Spinal cord (tissue), 10 donors: ENCODE measurements at places on chromosomes 5 and 9.

GRCh38 chr5:160188141-160189015 is 40.9 kb upstream of the FABP6 start:
- DNase-seq, result peak; percentile 59

- no peak for DNase-seq
Observed at GRCh38 chr9:96574455-96574854, 45.2 kb downstream of the CDC14B start.

DNA sequence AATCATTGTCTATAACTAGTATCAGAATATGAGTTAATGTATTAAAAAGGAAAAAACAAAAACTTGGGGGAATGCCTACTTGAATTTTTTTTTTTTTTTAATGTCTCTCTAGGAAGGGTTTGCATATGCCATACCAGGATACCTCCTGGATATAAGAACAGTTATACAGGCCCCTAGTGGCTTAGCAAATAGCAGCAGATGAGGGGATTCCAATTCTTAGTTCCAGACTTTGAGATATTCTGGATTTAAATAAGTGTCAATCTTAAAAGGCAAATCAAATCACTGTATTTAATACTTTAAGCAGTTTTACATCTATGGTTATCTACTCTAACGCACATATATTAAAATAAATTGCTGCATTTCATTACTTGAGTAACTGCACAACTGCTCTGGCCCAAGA is 1055.5 kb upstream of the DMAC1 start:
- no peak for DNase-seq

GRCh38 chr5:83777856-83778255 is 57.2 kb upstream of the HAPLN1 start:
- DNase-seq, result no peak

- no peak for DNase-seq
Observed at GRCh38 chr5:43268188-43268820, 44.9 kb downstream of the HMGCS1 start.

GRCh38 chr9:25960178-25960577 is 281.9 kb upstream of the TUSC1 start:
- DNase-seq, result no peak

DNA sequence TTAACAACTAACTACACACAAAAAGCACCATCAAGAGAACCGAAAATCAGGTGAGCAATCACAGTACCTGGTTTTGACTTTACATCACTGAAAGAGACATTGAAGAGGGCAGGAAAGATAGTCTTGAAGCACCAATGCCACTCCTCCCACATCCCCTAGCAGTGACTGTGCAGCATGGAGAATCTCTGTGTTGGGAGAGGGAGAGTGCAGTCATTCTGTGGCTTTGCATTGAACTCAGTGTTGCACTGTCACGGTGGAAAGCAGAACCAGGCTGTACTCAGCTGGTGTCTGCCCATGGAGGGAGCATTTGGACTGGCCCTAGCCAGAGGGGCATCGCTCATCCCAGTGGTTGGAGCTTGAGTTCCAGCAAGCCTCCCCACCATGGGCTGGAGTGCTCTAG is 40.4 kb downstream of the C5 start:
- DNase-seq, result no peak

- no peak for DNase-seq
Observed at GRCh38 chr9:70101265-70101664, 57.6 kb downstream of the MAMDC2 start.

DNA sequence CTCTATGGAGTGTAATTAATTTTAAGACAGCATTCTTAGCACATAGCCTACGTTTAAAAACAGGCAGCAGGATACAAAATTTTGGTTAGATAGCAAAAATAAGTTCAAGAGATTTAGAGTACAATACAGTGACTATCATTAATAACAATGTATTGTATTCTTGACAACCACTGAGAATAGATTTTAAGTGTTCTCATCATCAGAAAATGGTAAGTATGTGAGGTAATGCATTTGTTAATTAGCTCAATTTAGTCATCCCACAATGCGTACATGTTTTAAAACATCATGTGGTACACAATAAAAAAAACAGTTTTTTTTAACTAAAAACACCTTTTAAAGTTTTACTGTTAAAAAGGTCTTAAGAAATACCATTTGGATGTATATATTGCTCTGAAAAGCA is 94.2 kb downstream of the MUSK start:
- DNase-seq, result no peak

DNA sequence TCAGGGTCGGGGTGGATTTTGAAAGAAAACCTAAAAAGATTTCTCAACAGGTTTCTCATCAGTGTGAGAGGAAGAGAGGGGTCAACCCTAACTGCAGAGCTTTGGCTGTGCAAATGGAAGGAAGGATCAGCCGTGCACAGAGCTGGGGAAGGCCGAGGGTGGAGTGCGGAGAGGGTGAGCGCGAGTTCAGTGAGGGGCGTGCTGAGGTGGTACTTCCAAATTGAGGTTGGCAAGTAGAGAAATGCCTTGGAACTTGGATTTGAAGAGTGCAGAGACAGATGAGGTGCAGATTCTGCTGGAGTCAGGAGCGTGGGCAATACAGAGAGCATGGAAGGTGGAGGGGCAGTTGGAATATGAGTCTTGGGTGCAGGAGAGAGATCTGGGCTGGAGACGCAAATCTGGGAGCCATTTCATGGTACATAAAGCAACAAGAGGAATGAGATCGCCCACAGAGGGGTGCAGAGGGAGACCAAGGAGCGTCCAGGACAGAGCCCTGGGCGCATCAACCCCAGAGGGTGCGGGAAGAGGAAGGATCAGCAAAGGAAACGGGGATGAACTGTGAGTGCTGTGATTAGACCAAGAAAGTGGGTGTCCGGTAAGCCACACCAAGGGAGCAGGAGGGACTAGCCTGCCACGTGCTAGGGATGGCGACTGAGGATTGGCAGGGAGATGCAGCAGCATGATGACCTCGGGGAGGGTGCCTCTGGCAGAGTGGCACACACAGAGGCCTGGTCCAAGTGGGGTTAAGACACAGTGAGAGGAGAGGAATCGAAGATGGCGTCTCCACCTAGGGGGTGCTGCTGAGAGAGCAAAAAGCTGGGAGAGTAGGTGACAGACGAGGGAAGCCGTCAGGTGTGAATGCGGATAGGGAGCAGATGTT is 105.8 kb downstream of the ADAMTS2 start:
- no peak for DNase-seq

DNA sequence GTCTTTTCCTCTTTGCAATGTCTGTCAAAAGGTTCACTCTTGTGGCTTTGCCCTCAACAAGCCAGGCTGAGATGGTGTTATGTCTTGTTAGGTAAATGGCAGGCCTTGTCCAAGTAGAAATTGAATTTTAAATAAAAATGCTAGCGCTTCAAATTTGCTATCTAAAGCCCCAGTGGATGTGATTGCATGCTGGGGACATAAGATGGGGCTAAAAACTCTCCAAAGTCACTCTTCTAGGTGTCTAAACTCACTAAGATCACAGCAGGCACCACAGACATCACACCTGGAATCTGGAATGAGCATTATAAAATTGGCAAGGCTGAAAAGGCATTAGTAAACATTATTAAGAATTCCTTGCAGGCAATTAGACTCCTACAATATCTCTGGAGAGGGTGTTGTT is 262.7 kb upstream of the CLINT1 start:
- DNase-seq, result no peak

- DNase-seq, result no peak
Observed at GRCh38 chr5:138661291-138661960, 86.2 kb upstream of the HSPA9 start.

DNA sequence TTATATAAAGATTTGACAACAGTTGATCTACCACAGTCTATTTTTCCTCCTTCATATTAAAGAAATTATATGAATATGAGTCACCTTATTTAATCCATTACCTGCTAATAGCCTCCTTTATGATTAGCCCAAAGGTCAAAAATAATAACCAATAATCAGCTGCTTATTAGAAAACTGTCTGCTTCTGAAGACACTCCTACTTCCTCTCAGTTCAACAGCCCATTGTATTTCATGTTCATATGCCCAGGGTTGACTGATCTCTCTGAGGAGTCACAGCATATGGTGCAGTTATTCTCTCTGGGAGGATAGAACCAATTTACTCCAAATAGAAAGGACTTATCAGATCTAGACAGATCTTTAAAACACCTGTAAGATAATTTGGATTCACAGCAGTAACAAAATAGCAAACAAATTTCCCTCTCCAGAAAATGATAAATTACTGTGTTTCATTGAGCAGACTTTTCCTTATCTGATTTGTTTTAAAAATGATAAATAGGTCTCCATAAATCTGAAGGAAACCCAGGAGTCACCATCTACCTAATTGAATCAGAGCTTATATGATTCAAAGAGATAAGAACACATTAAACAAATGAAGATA is 180.4 kb upstream of the ITGA1 start:
- DNase-seq, result no peak

DNA sequence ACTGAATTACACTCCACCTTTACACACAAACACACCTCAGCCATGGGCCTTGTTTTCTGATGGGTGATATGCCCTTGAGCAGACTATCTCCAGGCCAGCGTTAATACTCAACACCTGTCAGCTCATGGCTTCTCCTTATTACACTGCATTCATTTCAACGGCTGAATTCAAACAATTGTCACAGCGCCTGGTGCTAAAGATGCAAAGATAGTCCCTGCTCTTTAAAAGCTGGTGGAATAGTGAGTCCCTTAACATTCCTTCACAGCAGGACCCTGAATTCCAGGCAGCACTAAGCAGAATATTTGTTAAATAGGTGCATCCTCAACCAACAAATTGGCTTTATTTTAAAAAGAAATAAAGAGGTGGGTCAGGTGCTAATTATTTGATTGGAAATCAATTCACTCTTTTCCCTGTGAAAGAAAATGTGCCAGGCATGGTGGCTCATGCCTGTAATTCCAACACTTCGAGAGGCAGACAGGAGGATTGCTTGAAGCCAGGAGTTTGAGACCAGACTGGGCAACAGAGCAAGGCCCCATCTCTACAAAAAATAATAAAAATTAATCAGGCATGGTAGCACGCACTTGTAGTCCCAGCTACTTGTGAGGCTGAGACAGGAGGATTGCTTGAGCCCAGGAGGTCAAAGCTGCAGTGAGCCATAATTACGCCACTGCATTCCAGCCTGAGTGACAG is 155.7 kb upstream of the EFNA5 start:
- DNase-seq, result no peak

DNA sequence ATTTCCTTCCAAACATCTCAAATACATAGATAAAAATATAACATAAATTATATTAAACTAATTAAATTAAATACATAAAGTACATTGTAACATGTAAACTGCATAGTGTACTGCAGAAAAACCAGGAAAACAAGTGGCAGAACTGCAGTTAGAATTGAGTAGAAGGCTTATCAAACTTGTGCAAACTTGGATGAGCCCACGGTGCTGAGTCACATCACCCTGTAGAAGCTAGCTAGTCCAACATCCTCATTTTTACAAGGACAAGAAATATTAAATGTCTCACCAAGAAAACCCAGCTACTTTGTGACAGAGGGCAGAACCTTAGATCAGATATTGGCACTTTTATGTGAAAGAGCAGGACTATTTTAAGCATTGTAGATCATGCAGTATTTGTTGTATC is 807.9 kb upstream of the NUDT12 start:
- DNase-seq, result no peak

- DNase-seq, result no peak
Observed at GRCh38 chr9:83434254-83434653, 103.9 kb downstream of the FRMD3 start.

DNA sequence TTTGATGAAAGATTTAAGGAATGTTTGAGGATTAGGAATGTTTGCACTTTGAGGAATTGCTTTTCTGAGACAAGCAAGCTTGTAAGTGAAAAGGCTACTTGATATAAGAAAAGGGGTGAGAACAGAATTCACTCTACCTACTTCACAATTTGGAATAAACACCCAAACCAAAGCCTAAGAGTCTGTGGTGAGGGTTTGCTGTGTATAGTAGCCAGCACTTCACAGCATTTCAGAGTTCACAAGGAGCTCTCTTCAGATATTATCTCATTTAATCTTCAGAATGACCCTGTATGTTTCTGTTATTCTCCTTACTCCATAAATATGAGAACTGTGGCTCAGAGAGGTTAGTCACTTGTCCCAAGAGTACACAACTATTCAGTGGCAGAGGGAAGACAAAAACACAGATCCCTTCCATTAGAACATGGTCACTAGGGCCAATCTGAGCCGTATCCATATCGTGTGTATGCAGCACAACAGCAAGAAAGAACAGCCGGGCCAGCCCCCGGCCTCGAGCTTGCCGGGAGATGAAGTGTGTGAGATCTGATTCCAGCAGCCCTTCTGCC is 92.4 kb downstream of the FRMD3 start:
- DNase-seq, result no peak

GRCh38 chr9:124248066-124248465 is 9.7 kb upstream of the NEK6 start:
- no peak for DNase-seq

- no peak for DNase-seq
Observed at GRCh38 chr5:165209101-165209727, 1703.8 kb downstream of the MAT2B start.
